ENCODE measurements at places on chromosomes 11 and 22.

GRCh38 chr11:83659466-83659865, 373.3 kb upstream of the CCDC90B start:
- H3K4me1 ChIP-seq = no peaks in the 10 kb centered on the region
- no peak for DNase-seq

DNA sequence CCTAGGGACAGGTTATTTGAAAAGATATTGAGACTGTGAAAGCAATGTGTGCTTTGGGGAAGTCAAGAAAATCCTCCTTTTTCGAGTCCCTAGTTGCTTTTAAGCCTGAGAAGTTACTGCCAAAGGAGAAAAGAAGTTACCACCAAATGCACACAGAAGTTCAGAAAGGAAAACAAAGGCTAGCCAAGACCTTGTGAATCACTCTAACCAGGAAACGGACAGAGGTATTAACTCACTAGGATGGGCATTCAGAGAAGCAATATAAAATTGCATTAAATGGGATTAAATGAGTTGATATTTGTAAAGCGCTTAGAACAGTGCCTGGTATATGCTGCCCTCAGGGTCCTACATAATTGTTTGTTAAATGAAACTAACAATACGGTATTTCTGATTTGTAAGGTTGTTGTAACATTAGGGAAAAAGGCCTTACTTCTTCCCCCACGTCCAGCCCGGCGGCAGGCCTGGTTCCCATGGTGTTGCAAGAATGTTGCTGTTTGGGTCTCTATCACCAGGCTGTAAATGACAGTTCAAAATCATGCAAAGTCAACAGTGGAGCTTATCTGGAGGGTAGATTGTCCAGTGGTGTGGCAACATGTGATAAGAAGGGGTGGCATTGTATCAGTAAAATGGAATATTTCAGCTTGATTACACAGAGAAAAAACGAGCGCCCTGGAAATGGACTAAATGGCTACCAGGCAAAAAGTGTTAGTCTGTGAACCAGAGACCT, 7.1 kb downstream of the TMA7B start:
- peaks cover 13% of the 10 kb centered on the region for H3K4me1 ChIP-seq
- H3K27me3 ChIP-seq = peaks cover 61% of the 10 kb centered on the region
- no peaks in the 10 kb centered on the region for H3K36me3 ChIP-seq
- H3K27ac ChIP-seq = no peak overlapping the region
- H3K4me3 ChIP-seq = no peak overlapping the region

GRCh38 chr11:62142043-62142375, 18.2 kb downstream of the INCENP start:
- DNase-seq = no peak
- H3K27me3 ChIP-seq = no peaks in the 10 kb centered on the region
- H3K4me1 ChIP-seq = no peaks in the 10 kb centered on the region
- peaks cover 15% of the 10 kb centered on the region for H3K36me3 ChIP-seq
- H3K27ac ChIP-seq = no peak overlapping the region

DNA sequence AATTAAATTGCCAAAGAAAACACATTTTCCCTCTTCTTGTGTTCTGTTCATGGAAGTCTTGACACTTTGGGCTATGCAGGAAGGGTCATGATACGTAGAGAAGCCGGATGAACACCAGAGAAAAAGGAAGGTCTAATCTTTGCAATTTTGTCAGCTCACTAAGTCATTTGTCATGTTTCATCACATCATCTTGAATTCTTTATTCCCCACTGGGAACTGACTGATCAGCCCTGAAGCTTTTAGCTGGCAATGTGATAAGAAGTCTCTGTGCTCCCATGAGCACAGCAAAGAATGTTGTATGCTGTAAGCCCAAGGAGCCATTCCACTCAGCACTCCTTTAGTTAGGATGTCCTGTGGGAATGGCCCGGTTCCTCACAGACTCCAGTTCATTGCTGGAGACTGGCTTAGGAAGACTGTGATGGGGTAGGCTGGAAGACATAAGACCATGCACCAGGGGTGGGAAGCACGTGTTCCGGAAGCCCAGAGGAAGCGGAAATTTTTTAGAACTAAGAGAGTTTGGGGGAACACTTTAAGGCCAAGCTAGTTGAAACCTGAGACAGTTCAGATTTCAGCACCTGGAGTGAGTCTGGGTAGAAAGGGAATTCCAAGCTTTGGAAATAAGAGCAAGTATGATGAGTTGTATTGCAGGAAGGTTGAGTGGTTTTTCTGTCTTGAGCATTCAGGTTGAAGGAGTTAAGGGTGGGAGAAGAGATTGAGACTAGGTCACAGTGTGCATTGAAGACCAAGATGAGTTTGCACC, 306.7 kb upstream of the MTNR1B start:
- no peak overlapping the region for H3K27ac ChIP-seq
- H3K27me3 ChIP-seq = no peaks in the 10 kb centered on the region
- no peak overlapping the region for H3K4me3 ChIP-seq
- no peaks in the 10 kb centered on the region for H3K4me1 ChIP-seq
- H3K36me3 ChIP-seq = no peaks in the 10 kb centered on the region

GRCh38 chr11:12868315-12869073, 140.6 kb upstream of the RASSF10 start:
- no peak overlapping the region for H3K27ac ChIP-seq
- peaks cover 15% of the 10 kb centered on the region for H3K4me1 ChIP-seq
- H3K36me3 ChIP-seq = peaks cover 9% of the 10 kb centered on the region
- no peak overlapping the region for H3K4me3 ChIP-seq
- H3K27me3 ChIP-seq = no peaks in the 10 kb centered on the region
- no peak for DNase-seq

DNA sequence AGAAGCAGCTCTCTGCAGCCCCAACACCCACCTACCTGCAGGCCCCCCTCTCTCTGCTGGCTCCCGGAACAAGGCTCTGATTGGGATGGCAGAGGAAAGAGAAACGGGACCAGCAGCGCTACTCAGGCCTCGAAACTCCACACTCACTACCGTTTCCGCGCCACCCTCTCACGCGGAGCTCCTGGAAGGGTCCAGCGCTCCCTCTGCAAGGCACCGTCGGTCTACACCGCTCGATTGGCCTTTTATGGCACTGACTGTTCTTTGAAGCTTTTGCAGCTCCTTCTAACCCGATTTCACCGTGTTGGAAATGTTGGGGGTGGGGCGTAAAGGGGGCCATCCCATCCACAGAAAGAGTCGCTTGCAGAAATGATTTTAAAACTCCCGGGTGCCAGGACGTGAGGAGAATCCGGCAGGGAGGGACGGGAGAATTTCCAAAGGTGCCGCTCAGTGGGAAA, 323 bp upstream of the PANX1 start:
- H3K4me1 ChIP-seq = peaks cover 17% of the 10 kb centered on the region
- DNase-seq = no peak
- no peaks in the 10 kb centered on the region for H3K27me3 ChIP-seq
- peaks cover 5% of the 10 kb centered on the region for H3K36me3 ChIP-seq
- H3K4me3 ChIP-seq = no peak overlapping the region
- H3K27ac ChIP-seq = peak overlapping the region; percentile 86

- H3K27me3 ChIP-seq = no peaks in the 10 kb centered on the region
- no peak for DNase-seq
- peaks cover 29% of the 10 kb centered on the region for H3K4me1 ChIP-seq
- H3K4me3 ChIP-seq = no peak overlapping the region
- H3K36me3 ChIP-seq = no peaks in the 10 kb centered on the region
- H3K27ac ChIP-seq = no peak overlapping the region
Observed at GRCh38 chr11:9719566-9720289, 55.9 kb downstream of the SWAP70 start.

DNA sequence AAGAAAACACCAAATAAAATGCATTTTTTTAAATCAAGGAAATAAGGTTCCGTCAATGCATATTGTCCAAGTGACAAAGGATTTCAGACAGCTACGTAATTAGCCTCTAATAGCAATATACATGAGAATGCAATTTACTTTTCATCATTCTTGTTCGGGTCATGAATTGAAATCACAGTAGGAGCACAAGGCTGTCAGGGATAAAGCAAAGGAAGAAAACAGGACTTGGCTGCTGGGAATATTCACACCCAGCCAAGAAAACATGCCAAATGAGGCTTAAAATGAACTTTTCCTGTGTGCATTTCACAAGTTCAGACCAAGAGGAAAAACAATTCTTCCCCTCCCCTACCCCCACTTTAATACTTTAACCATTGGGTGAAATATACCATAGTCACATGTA, 188.6 kb downstream of the CWF19L2 start:
- no peaks in the 10 kb centered on the region for H3K27me3 ChIP-seq
- no peaks in the 10 kb centered on the region for H3K36me3 ChIP-seq
- H3K4me1 ChIP-seq = no peaks in the 10 kb centered on the region
- H3K4me3 ChIP-seq = no peak overlapping the region

All from Calu3 (cell line).